ENCODE measurements at places on chromosomes 7 and 10.

GRCh38 chr10:6053816-6054631 lies 8.1 kb downstream of the IL2RA start:
- no peak for DNase-seq

- DNase-seq: no peak
Observed at GRCh38 chr10:18497806-18498369, 153.5 kb downstream of the NSUN6 start.

DNA sequence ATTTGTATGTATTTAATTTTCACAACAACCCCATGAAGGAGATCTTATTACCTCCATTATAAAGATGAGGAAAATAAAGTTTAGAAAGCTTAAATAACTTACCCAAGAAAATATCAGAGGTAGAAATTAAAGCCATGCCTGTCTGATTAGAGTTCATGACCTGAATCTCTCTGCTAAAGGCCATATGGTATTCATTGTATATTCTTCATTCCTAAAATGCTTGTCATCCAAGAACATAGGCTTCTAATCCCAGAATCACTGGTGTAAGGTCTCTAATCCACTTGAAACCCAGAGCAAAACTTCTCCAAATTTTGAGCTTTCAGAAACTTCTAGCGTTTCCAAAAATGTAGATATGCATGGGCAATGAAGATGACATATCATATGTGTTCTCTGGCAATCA lies 72.3 kb upstream of the YAE1 start:
- no peak for DNase-seq

DNA sequence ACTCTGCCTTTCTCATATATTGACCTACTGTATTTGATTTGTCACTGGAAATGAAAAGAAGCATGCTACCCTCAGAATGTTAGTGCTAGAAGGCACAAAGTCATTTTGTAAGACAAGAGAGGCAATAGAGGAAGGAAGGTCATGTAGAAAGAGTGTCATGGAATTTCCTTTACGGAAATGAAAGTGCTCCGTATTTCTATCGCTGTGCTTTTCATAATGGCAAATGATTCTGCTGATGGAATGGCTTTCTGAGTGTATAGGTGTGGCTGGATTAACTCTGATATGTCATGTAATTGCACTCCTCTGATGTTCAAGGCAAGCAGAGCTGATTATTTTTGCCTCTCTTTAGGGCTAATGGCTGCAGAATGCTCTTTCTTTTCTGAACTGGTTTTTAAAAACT lies 15.5 kb upstream of the STEAP4 start:
- no peak for DNase-seq

DNA sequence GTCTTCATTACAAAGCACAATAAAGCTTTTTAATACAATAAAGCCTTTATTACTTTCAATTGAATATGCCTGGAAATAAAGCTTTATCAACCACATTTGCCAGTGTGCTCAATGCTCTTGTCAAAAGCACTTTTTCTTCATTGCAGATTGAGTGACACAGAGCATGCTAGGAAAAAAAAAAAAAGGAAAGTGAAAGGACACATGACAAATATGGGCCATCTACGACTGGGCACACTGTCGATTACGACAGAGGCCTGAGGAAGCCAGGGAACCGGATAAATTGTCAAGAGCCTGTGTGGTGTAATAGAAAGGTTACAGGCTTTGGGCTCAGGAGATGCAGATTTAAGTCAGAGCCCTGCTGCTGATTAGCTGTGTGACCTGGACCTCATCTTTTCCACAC lies 84.8 kb upstream of the LRGUK start:
- no peak for DNase-seq

DNA sequence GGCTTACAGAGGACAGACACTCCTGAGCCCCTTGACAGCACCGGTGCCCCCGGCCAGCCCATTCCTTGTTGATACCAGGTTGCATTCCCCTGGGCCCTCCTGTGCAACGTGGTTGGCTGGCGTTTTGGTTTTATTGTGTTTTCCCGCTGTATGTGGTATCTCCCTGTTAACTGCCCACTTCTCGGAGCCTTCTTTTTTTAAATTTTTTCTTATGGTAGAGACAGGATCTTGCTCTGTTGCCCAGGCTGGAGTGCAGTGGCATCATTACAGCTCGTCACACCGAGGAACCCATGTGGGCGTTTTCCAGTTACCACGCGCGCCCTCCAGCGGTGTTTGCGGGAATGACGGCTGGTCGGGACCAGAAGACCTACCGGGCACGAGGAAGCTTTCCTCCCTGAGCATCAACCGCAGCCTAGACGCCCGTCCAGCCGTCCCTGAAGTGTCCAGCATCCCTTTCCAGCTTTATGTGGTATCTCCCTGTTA lies 16.9 kb upstream of the ZFAND2A start:
- peak; percentile 42 for DNase-seq

All from stimulated activated CD8-positive, alpha-beta memory T cell treated with anti-CD3 and anti-CD28 coated beads, Interleukin-12 subunit alpha, Interleukin-12 subunit beta, amount 100 ng/mL, for 4 hours (primary cell).